Hair follicle dermal papilla cell (primary cell): ENCODE measurements at places on chromosomes 11 and 22. TPM values are rescaled to one million over a fixed set of nuclear protein-coding genes. Genes with fewer than 3 reads are reported as not detected.

Gene RAB30
- total RNA-seq: 52.2 and 52.7 TPM in 2 replicates

Gene SLC22A8
- total RNA-seq: not detected in 2 replicates

Gene ACR
- 0.16 TPM in 1 of 2 replicates, not detected in the other for total RNA-seq

Gene PTH
- not detected in 2 replicates for total RNA-seq

Gene TRPC6
- total RNA-seq: 11.5 and 18.3 TPM in 2 replicates

Gene IFITM10
- total RNA-seq: 0.65 and 1.2 TPM in 2 replicates

Gene FGF19
- not detected in 2 replicates for total RNA-seq

Gene INPPL1
- 108 and 141 TPM in 2 replicates for total RNA-seq

Gene ABCG4
- 0.12 and 0.32 TPM in 2 replicates for total RNA-seq

Gene NELL1
- total RNA-seq: not detected in 2 replicates
